Stimulated activated CD8-positive, alpha-beta memory T cell treated with anti-CD3 and anti-CD28 coated beads, Interleukin-7, amount 100 ng/mL, for 1 hour (primary cell): ENCODE measurements at places on chromosomes 7 and 10.

GRCh38 chr7:155935005-155935557, 122.8 kb upstream of the SHH start:
- no peak for DNase-seq

GRCh38 chr10:3362394-3362793, 189.8 kb upstream of the PITRM1 start:
- DNase-seq = no peak

DNA sequence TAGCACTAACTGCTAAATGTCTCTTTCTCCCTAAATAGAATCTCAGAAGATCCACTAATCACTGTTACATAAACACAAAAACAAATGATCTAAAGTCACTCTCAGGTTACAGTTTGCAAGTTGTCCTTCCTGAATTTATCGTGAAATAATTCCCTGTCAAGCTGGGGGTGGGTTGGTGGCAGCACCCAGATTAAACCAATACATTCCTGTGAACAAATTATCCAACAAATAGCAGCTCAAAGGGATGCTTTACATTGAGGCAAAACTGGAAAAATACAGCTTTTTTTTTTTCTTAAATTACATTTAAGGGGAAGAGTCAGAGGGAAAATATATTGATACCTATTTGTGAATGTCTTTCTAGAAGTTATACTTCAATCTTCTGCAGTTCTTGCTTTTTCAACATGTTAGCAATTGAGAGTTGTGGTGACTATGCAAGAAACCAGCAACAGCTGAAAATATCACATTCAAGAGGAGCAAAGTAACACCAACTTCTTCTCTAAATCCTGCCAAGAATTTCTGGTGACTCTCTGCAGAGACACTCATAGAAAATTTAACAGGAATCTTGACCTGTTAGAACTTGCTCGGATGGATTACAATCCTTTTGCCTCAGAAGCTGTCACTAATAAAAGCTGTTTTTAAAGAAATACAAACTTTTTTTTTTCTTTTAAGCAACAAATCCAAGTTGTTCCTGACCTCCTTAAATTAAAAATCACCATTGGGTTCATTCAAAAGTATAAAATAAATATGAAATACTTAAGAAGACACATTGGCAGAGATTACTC, 18.9 kb downstream of the LMOD2 start:
- DNase-seq = no peak

DNA sequence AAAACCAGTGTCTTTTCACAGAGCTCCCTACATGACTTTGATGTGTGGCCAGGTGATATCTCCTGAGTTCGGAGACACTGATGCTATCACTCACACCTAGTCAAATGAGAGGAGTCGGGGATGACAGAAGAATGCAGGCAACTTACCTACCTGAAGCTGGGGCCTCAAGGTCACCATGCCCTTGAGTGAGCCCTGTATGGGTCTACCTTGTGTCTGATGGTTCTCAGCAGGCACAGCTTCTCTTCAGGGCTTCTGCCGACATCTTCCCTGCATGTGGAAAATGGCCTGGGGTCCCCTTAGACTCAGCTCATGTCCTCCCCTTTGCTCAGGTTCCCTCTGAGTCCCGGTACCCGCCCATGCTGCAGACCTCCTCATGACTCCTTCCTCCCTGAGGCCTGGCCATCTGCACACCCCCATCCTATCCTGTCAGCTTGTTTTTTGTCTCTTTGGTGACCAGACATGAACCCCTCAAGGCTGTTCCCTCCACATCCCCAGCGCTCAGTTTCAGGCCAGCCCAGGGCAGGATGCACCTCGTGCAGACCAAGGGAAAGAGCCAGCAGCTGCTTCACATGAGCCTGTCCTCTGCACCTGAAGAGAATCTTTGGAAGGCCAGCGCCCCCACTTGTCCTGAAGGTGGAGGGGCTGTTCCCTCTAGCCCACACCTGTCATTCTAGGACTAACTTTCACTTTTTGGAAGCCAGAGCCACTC, 74.6 kb upstream of the GDF10 start:
- no peak for DNase-seq

DNA sequence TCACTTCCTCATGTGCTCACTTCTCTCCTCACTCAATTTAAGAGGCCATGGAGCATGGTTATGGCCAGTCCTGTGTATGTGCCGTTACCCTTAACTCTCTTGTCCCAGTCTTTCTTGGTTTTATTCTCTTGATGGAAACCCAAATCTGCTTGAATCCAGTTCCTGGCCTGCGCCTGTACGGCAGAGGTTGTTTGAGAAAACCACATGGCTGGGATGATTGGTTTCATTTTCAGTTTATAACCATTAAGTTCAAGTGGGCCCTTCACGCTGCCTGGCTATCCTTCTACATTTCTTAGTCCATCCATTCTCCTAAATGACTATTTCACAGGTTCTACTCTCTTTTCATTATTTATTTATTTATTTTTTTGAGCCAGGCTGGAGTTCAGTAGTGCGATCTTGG, 1.6 kb upstream of the ZNF239 start:
- no peak for DNase-seq

- no peak for DNase-seq
Observed at GRCh38 chr7:23373151-23374004, 74.2 kb downstream of the MALSU1 start.

GRCh38 chr10:61819208-61819607, 82.3 kb upstream of the ARID5B start:
- no peak for DNase-seq

GRCh38 chr7:25857376-25858067, 294.5 kb upstream of the NFE2L3 start:
- no peak for DNase-seq

- no peak for DNase-seq
Observed at GRCh38 chr7:155567646-155568332, 21.4 kb upstream of the CNPY1 start.

- DNase-seq = no peak
Observed at GRCh38 chr10:28711041-28711440, 33.7 kb downstream of the BAMBI start.

DNA sequence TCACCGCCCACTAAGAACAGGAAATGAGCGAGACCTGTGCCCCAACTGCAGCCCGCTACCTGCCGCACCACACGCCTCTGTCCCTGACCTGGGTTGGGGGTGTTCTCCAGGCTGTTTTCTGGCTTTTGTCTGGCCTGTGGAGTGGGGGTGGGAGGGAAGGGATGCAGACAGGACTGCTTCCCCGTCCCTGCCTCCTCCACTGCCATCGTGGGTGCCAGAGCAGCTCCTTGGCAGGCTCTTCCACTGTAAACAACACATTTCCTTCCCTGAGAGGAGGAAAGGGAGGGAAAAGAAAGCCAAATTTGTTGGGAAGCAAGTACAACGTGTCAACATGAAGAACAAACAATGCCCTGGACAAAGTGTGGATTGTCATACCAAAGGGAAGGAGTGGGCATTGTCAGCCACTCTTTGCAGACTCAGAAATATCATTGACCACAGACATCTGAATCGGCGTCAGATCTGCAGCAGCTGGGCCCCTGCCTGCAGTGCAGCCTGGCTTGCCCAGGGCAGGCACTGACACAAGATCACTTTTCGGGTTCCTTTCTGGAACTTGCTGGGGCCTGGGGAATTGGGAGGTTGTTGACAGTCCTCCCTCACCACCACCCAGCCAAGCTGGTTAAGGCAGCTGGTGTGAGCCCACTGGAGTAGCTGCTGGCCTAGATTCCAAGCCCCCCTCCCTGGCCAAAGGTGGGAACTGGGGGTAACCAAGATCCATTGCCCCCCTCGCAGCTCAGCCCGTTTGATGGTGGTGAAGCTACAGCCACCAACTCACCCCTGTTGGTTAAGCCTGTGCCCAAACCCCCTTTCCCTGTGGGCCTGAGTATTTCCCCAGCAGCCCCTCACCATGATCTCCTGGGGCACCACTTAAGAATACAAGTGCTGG, 22.6 kb upstream of the TRIM8 start:
- DNase-seq = no peak

GRCh38 chr7:113179313-113179712, 61.0 kb upstream of the SMIM30 start:
- no peak for DNase-seq

DNA sequence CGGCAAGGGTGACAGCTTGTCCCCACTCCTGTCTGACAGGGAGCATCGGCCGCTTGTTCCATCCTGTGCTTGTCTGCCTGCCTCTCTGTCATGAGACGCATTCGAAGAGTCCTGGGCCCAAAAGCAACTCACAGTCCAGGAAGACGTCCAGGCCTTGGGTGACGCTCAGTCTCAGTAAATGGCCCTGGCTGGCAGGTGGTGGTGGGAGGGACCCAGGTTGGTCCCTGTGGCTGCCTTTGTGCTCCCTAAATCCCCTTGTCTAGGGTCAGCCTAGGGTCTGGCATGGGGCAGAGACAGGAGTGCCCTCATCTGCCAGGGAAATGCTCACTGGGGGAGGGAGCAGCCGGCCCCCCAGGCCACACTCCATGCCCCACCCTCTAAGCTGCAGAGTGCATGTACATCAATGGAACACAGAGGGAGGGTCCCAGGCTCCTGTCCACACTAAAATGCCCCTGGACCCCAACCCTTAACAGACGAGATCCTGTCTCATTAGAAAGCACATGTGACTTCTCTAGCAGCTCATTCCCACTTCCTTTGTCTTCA, 295.2 kb upstream of the ZNF32 start:
- DNase-seq = no peak

- DNase-seq = no peak
Observed at GRCh38 chr10:21076381-21076780, 179.3 kb upstream of the NEBL start.

GRCh38 chr10:124703778-124704427, 40.3 kb downstream of the FAM53B start:
- DNase-seq = no peak

GRCh38 chr7:2013381-2014311, 219.1 kb downstream of the MAD1L1 start:
- no peak for DNase-seq

GRCh38 chr7:117087639-117088396, 134.5 kb downstream of the ST7 start:
- no peak for DNase-seq

GRCh38 chr10:31321396-31321941, 2.5 kb downstream of the ZEB1 start:
- DNase-seq = no peak

- DNase-seq = no peak
Observed at GRCh38 chr10:124116771-124117510, 23.5 kb upstream of the CHST15 start.

DNA sequence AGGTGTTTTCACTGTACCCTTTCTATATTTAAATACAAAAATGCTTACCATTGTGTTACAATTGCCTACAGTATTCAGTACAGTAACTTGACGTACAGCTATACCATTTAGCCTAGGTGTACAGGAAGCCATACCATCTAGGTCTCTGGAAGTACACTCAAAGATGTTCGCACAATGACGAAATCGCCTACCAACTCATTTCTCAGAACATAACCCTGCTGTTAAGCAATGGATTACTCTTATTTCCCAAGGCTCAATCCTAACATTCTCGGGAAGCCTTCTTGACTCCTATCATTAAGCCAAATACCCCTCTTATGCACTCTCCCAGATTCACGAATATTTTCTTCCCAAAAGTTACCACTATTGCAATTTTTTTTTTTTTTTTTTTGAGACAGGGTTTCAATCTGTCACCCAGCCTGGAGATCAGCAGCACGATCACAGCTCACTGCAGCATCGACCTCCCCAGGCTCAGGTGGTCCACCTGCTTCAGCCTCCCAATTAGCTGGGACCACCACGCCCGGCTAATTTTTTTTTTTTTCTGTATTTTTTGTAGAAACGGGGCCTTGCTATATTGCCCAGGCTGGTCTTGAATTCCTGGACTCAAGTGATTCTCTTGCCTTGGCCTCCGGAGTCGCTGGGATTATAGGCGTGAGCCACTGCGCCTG, 1.5 kb downstream of the CWF19L1 start:
- DNase-seq = no peak

DNA sequence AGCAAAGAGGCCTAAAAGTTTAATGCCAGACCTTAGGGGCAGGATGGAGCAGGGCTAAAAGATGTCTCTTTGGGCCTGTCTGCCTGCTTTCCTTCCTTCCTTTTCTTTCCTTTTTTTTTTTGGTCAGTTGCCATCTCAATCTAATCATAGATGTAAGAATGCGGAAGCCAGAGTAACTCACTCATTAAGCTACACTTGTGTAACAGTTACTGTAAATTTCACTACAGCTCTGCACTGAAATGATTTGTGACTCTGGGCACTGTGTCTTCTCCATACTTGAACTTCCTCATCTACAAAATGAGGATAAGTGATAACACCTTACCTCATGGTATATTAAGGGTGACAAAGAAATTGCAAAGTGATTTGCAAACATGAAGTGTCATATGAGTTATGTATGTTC, 75.5 kb upstream of the AGK start:
- no peak for DNase-seq

DNA sequence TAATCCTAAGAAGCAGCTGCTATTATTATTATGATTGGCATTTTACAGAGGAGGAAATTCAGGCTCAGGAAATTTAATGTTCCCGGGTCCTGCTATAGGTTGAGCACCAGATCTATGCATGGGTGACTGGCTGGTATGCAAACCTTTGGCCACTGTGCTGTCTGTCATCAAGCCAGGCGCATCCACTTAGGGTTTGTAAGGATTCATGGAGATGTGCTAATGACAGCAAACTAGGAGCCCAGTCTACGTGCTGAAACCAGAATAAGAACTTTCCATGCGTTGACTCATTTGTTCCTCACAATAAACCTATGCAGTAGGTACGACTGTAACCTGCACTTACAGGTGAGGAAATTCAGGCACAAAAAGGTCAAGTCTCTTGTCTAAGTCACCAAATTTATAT, 64.5 kb upstream of the ZMIZ1 start:
- no peak for DNase-seq

GRCh38 chr7:51065766-51066165, 250.8 kb downstream of the COBL start:
- no peak for DNase-seq

GRCh38 chr7:123498031-123498430, 36.4 kb downstream of the IQUB start:
- DNase-seq = no peak

- no peak for DNase-seq
Observed at GRCh38 chr10:108775911-108776475, 1147.3 kb downstream of the XPNPEP1 start.

DNA sequence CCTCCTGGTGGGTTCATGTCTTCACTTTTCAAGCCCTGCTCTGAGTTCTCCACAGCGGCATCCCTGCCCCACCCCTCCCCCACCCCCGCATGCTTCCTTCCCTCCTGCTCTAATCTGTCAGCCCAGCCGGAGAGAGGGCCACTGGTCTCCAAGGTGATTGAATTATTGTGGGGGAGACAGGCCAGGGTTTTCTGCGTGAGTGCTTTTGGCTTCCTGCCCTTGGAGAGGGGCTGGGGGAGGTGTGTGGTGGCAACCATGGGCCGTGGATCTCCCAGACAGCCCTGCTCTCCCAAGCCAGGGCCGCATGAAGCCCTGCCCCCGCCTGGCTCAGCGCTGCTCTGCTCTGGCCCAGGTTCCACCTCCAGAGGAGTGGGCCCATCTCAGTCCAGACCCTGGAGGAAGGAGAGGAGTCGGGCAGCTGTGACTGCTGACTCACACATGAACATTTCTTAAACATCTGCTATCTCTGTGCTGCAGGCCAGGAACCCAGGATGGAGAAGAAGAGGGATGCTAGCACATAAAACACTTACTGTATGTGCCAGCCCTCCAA, 109.9 kb downstream of the ZMIZ1 start:
- DNase-seq = no peak

GRCh38 chr7:131629217-131629882, 72.9 kb upstream of the PODXL start:
- no peak for DNase-seq

GRCh38 chr10:15137636-15138035, 30.9 kb downstream of the NMT2 start:
- no peak for DNase-seq
